ENCODE measurements at places on chromosomes 12 and 14. TPM values are rescaled to one million over a fixed set of nuclear protein-coding genes. Genes with fewer than 3 reads are reported as not detected.

DNA sequence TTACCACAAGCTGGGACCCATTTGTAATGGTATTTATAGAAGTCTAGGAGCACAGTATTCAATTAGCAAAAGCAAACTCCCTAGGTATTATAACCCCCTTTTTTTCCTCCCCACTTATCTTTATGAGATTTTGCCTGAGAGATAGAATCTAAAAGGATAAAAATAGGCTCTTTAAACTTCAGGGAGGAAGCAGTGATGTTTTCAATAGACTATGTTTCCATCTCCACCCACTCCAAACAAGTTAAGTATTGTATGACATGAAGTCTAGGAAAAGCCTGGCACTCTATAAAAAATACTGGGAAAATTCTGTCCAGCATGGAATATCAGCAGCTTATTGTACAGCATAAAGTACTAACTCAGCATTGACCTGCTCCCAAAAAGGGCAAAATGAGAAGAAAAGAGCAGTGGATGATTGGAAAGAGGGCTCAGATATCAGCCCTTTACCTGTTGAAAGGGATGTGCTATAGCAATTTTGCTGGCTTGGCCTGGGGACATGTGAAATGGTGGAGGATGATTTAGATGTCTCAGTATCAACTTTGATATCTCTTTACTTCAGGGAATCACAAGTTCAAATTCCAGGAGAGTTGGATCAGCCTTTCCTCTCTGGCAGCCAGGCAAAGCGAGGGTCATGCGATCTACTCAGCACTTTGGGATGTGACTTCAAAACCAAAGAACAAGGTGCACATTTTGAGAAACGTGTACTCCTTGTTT is 72.4 kb downstream of the IGF1 start:
- DNase-seq, result no peak

- DNase-seq, result peak; percentile 55
Measured at GRCh38 chr14:21846227-21846885, 172.7 kb upstream of the OR4E1 start.

GRCh38 chr12:120668868-120669840 is 17.8 kb upstream of the MLEC start:
- no peak for DNase-seq

CLEC6A gene
- total RNA-seq, result not detected

SLC25A21 gene
- 3.2 TPM for total RNA-seq

LRRC43 gene
- not detected for total RNA-seq

- no peak for DNase-seq
Measured at GRCh38 chr12:129119537-129119936, 266.3 kb downstream of the GLT1D1 start.

GRCh38 chr12:49633703-49634345 is 10.5 kb downstream of the PRPF40B start:
- DNase-seq, result peak; percentile 22

GRCh38 chr12:98280621-98281020 is 234.8 kb upstream of the TMPO start:
- no peak for DNase-seq

DNA sequence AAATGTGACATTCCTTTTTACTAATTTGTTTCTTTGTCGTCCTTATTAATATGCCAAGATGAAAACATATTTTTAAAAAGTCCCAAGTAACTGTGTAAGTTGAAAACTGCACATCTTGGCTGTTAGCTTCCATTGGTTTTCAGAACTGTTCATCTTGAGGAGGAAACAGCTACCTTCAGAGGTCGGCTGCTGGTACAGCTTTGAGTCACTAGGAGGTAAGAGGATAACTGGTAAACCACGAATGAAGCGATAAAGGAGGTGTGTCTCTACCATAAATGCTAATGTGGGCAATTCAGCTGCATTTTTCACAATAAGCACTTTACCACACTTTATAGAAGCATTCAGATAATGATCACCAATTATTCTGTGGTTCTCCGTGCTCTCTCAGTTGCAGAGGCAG is 137.5 kb upstream of the KRAS start:
- DNase-seq, result no peak

GRCh38 chr14:85501751-85502150 is 28.2 kb upstream of the FLRT2 start:
- no peak for DNase-seq
